ENCODE measurements at places on chromosomes 13 and 19.

GRCh38 chr19:31955884-31956283 lies 389.5 kb upstream of the ZNF507 start:
- DNase-seq: no peak

GRCh38 chr13:75881109-75881775 lies 245.1 kb downstream of the LMO7 start:
- DNase-seq: no peak

GRCh38 chr19:33133438-33134031 lies 1.6 kb downstream of the WDR88 start:
- DNase-seq: no peak

GRCh38 chr13:110010404-110011138 lies 224.2 kb upstream of the IRS2 start:
- no peak for DNase-seq

DNA sequence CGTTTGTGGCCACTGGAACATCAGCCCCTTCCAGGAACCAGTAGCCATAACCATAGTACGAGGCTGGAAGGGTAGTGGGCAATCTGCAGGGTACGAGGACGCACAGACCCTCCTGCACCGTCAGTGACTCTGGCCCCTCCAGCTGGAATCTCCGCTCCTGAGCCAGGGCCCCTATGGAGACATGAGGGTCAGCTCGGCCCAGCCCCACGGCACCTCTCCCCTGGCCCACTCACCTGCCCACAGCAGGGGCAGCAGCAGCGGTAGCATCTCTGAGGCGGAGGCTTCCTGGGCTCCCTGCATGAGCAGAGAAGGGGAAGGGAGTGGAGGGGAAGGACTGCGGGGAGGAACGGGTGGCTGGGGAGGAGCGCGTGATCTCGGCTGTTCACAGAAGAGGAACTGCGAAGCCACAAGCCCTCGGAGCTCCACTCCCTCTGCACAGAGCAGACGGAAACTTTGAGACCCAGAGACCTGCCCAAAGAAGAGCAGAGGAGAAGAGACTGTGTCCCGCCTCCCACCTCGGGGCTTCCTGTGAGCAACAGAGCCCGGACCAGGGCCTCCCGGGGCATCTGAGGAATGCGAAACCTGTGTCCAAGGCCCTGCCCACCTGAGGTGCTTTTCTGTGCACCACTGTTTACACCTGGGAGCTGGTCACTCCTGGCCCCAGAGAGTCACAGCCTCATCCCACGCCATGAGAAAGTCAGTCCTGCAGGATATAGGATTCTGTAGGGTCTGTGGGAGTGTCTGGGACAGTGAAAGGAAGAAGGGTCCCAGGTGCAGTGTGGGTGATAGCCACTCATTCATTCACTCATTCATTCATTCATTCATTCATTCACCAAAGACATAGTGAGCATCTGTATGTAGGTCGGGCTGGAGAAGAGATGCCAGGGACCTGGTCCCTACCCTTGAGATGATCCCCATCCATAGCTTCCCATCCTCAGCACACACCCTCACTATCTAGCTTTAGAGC lies at the start of gene SIGLEC6:
Gene SIGLEC6 (minus strand): TSS at position 322 of the 967 bp plus-strand sequence. CDS start 22 bp downstream, at position 300.
- DNase-seq: no peak

- no peak for DNase-seq
These were observed 5.7 kb upstream of the TSPAN16 start for GRCh38 chr19:11290256-11290655.

DNA sequence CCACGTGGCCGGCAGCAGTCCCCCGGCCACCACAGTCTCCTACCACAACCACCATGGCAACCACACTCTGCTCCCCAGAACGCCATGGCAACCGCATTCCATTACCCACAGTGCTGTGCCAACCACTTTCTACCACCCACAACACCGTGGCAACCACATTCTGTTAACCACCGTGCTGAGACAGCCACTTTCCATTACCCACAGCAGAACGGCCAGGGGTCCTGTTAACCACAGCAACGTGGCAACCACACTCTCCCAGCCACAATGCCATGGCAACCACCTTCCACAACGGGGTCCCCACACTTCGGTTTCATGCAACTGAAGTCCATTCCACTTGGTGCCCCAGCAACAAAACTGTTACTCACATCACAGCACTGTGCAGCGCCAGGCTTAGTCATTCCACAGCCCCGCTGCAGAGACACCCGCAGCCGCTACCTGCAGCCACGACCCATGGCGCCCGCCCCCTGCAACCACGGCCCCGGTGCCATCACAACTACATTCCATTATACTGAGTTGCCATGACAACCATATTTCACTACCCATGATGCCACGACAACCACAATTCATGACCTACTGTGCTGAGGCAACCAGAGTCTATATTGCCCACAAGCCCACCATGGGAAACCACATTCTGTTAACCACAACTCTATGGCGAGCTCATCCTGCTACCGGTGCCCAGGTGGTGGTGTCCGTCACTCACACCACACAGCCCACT lies 10.0 kb downstream of the DPF1 start:
- no peak for DNase-seq

DNA sequence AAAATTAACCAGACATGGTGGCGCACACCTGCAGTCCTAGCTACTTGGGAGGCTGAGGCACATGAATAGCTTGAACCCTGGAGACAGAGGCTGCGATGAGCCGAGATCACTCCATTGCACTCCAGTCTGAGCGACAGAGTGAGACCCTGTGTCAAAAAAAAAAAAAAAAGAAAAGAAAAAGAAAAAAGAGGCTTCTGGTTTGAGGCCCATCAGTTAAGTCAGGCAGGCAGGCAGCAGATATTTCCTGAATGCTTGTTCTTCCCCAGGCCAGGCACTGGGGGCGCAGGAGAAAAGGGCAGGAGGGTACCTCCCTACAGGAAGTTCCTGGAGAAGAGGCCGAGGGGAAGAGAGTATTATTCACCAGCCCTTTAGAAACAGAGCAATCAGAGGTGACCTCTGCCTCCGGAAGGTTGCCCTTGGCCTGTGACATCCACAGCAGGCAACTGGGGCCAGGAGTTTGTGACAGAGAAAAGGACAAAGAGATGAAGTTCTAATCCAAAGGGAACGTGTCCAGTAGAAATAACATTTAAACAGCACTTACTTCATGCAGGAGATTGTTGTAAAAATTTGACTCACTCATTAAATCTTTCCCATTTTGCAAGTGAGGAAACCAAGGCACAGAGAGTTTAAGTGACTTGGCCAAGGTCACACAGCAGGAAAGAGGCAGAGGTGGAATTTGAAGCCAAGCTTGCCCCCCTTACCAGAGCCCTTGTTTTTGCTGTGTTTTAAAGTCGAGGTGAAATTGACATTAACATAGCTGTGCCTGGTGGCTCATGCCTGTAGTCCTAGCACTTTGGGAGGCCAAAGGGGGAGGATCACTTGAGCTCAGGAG lies 4.3 kb upstream of the RLN3 start:
- DNase-seq: no peak

DNA sequence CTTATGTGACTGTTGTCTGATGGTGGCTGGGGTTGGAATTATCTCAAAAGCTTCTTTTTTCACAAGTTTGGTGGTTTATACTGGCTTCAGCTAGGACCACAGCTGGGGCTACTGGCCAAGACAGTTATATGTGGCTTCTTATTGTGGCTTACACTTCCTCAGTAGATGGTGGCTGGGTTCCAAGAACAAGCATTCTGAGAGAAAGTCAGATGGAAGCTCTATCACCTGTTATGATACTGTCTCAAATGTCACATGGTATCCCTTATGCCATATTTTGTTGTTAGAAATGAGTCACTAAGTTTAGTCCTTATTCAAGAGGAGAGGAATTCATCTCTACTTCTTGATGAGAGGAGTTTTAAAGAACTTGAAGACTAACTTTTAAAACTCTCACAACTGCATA lies 41.6 kb downstream of the NDFIP2 start:
- DNase-seq: no peak

DNA sequence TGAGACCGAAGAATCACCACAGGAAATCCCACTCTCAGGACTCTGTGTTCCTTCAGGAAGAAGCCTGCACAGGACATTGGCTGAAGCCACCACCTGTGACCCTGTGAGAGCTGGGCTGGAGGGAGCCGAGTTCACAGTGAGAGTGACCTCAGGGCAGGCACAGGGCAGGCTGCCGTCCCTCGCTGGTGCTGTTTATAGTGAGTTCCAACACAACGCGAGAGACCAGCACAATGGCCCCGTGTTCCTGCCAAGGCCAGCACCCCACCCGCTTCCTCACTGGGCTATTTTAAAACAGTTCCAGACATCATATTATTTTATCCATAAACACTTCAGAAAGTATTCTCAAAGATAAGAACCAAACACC lies 18.4 kb upstream of the GAS6 start:
- DNase-seq: no peak

DNA sequence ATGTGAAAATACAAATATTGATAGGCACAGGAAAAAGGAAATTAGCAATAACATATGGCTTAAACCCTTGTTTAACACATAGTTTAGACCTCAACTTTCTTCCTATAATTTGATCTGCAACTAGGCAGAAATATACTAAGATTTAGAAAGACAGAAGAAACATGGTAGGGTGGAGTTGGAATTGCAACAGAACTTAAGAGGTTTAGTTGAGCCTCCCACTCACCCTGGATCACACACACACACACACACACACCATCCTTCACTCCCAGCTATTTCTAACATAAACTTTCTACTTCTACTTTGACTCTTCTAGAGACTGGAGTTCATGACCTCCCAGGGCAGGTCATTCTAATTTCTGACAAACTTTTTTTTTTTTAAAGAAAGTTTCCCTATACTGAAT lies 47.4 kb downstream of the FLT3 start:
- no peak for DNase-seq

GRCh38 chr13:93499991-93500390 lies 273.4 kb downstream of the GPC6 start:
- DNase-seq: no peak

DNA sequence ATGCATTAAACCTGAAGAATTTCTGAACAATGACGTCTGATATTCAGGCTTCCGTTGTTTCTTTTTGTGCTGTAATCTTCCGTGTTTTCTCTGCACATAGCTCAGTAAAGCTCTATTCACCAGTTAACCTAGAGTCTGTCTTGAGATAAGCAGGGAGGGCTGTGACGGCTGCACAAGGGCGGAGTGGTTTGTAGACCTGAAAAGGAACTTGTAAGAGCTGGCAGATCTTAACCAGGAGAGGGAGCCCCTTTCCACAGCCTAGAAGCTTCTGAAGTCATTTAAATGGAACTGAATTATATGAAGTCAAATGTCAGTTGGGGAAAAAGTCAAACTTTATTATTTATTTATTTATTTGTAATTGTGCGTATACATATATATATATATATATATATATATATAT lies 27.5 kb downstream of the DPRX start:
- no peak for DNase-seq

- DNase-seq: no peak
These were observed 23.4 kb downstream of the RDH8 start for GRCh38 chr19:10036601-10037071.

DNA sequence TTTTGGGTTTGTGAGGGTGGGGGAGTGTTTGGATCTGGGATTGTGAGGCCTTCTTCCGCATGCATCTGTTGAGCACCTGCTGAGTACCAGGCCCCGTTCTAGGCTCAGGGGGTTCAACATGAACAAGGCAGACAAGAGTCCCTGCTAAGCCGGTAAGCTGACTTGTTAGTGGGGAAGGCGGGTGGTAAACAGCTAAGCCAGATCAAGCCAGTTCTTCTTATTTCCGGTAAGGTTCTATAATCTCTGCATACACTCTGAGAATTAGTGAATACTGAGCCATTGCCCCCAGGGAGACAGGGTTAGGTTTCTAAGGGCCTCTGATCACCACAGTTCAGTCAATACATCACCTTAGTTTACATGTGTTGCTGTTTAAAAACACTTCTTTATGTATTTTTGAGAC lies 9.9 kb upstream of the EHD2 start:
- DNase-seq: no peak

DNA sequence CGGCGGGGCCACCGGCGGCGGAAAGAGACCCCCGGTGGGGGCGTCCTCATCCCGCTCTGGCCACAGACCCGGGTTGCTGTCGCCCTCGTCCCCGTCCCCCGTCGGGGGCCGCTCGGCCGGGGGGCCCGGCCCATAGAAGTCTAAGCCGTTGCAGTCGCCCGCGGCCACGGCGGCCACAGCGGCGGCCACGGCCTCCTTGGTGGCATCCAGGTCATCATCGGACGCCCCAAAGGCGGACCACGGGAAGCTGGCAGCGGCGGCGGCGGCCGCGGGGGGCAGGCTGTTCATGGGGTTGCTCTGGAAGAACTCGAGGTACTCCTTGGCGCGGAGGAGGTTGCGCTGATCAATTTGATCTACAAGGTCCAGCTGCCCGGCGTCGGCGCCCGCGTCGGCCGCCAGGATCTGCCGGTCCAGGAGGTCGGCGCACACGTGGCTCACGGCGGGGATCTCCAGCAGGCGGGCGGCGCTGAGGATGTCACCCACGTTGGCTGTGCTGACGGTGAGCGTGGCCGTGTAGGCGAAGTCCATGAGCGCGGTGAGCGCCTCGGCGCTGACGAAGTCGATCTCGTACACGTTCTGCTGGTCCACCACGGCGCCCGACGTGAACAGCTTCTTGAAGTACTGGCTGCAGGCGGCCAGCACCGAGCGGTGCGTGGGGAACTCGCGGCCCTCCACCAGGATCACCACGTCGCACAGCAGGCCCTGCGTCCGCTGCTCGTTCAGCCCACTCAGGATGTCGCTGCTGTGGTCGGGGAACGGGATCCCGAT lies 12.1 kb downstream of the ZBTB7A start:
- DNase-seq: no peak
